BJ (cell line): ENCODE measurements at places on chromosomes 2 and 18. TPM values are rescaled to one million over a fixed set of nuclear protein-coding genes. Genes with fewer than 3 reads are reported as not detected.

- DNase-seq: no peak
Measured at GRCh38 chr18:55932675-55933074, 344.7 kb upstream of the TCF4 start.

DNA sequence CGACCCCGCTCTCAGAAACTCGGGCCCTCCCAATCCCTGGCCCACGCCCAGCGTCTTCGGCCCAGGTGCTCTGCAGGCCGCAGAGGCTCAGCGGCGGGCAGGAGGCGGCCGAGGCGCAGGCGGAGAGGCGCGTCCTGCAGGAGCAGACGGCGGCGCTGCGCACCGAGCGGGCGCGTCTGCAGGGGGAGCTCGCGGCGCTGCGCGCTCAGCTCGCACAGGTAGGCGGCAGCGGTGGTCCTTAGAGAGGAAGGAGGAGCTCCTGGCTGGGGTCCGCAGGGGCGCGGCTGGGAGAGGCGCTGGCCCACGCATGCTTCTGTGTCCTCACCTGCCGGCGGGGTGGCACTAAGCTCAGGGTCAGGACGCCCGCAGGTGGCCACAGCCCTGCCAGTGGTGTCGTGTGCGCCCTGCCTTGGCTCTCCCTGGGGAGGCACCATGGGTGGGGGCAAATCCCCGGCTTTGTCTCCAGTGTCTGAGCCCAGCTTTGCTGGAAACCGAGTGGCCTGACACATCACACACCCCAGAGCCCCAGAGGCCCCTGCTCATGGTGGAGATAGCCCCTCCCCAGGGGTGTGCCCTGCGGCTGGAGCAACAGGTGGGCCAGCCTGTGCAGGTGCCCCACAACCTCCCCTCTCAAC, 14.9 kb upstream of the SNED1 start:
- DNase-seq: no peak

DNA sequence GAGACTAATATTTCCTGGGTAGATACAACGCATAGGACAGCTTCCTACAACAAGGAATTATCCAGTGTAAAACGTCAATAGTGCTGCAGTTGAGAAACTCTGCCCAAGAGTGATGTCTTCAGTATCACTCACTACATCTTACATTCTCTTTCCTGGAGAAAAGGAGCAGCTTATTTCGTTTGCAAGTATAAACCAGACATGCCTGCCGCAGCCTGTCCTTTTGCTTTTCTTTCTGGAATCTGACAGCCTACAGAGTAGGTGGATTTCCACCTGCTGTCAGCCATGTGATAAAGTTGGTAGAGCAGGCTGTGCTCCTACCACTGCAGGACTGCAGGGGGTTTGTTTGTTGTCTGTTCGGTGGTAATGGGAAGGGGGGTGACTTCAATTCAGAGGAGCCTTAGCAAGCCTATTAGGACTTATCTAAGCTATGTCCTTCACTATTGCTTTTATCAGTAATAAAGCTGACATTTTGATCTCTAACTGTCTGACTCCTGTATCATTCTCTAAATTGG, 439.1 kb downstream of the GRB14 start:
- DNase-seq: no peak

GRCh38 chr2:158317642-158318041, 138.9 kb downstream of the CCDC148 start:
- no peak for DNase-seq

Gene NEB
- polyA plus RNA-seq: under 0.01 and 0.01 TPM in 2 replicates

Gene LCT
- polyA plus RNA-seq: not detected in 2 replicates
